T-helper 2 cell (primary cell): ENCODE measurements at places on chromosomes 2 and 18.

- no peak for DNase-seq
Measured at GRCh38 chr2:163198007-163198406, 359.4 kb upstream of the KCNH7 start.

DNA sequence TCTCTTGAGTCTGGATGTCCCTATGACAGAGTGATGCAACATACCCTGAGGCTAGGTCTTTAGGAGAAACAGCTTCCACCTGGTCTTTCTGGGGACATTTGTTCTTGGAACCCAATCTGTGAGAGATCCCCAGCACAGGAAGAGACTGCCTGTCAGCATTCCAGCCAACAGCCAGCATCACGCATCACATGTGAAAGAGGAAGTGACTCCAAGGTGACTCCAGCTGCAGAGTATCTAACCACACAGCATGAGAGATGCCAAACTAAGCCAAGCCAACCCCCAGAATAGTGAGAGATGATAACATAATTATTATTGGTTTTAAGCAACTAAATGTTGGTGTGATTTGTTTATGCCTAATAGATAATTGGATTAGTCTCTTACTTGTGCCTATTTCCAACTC lies 35.7 kb downstream of the C18orf63 start:
- no peak for DNase-seq

DNA sequence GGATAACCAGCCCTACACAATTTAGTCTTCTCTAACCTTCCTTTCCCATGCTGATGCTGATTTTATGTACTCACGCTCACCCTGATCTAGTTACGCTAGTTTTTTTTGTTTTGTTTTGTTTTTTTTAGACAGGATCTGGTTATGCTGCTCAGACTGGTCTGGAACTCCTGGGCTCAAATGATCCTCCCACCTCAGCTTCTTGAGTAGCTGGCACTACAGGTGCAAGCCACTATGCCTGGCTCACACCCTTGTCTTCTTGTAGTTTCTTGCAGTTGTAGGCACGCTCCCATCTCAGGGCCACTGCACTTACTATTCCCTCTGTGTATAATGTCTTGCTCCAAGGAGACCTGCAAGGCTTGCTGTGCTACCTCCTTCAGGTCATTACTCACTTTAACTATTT lies 6.2 kb downstream of the PELI1 start:
- DNase-seq, result no peak

- DNase-seq, result no peak
Measured at GRCh38 chr2:29182334-29182733, 67.1 kb downstream of the CLIP4 start.

DNA sequence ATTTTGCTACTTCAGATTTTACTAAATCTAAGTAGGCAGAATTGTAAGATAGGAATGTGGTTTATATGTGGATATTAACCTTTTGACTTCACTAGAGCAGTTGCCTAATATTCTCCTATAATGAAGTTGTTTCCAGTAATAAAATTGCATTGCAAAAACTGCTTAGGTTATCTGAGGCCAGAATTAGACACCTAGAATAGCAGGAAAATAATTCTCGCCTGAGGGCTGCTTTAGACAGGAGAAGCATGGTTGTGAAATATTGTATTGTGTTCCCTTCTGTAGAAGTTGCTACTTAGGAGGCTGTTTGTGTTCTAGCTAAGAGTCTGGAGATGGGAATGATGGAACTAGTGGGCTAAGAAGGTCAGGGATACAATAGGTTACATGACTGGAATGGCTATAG lies 146.3 kb downstream of the PLCL1 start:
- DNase-seq, result no peak

DNA sequence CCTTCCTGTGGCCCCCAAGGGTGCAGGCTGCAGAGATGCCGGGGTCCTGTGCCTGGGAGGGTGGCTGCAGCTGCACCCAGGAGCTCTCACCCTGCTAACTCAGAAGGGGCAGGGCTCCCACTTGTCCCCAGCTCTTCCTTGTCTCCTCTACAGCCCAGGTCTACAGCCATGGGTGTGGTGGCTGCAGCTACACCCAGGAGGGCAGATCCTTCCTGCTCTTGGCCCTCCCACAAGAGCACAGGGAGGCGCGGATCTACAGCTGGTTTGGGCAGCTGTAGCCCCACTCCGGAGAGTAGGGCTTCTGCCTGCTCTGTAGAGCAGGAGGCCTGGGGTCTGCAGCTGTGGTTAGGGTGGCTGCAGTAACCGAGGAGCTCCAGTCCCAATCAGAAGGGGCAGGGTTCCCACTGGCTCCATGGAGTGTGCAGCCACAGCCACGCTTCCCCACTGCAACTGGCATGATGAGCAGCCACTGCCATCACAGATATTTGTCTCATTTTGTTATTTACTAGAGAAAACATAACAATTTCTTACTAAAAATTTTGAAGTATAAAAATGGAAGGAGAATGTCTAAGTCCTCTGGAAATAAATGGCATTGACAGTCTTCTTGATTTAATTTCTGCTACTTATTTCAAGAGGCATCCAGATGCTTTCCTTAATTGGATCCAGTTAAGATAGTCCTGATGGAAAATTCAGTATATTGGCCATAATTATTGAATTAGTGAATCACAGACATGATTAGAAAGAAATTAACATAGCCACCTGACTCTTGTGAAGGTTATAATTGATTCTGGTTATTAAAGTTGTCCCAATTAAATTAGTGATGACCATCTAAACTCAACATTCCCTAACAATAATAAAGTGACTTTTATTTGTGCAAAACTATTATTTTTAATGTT lies 233.6 kb downstream of the KCNE4 start:
- DNase-seq, result no peak

DNA sequence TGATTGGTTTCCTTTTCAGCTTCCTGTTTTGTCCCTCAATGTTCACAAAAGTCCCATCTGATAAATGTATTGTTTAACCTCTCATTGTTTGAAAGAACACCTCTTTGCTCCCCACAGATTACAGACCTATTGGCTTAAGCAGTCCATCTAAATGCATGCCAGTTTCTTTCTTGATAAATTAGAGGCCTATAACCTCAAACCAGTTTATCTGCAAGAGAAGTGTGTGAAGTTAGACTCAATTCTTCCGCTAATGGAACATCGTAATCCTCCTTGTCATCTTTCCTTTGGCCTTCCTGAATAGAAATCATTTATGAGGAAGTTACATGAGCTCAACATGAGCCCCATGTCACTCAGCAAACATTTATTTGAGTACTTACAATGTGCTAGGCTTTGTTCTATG lies 74.0 kb downstream of the FRZB start:
- no peak for DNase-seq
